MCF 10A (cell line): ENCODE measurements at places on chromosomes 11 and 22. TPM values are rescaled to one million over a fixed set of nuclear protein-coding genes. Genes with fewer than 3 reads are reported as not detected.

- DNase-seq: no peak
These were observed 116.4 kb downstream of the CACNA1I start for GRCh38 chr22:39686776-39687525.

DNA sequence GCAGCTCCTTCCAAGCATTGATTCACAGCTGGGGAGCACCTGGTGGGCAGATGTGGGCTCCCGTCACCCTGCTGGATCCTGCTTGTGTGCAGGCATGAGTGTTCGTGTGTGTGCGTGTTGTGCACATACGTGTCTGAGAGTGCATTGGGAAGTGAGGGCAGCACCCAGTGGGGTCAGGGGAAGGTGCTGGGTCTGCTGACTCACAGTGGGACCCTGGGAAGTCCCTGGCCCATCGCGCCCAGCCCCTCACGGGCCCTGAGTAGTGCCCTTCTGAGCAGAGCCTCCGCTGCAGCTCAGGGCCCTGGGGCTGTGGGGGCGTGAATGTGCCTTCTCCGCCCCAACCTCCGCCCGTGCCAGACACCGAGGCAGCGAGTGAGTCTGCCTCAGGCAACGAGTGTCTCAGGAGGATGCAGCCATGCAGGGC lies 36.8 kb downstream of the WNT11 start:
- DNase-seq: no peak

DNA sequence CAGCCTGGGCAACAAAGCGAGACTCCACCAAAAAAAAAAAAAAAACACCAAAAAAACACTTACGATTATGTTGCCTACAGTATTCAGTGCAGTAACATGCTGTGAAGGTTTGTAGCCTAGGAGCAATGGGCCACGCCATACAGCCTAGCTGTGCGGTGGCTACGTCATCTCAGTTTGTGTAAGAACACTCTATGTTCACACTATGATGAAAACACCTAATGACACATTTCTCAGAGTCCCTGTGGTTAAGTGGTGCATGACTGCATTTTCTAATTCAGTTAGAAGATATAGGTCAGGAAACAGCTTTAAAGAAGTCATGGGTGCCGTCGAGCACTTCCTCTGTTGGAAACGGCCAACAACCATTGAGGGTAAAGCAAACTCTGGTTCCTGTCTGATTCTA lies 75.7 kb upstream of the ANO1 start:
- peak; percentile 6 for DNase-seq

Gene CHST1
- not detected in 2 replicates for total RNA-seq

- peak; percentile 91 for DNase-seq
These were observed 153.6 kb downstream of the SNX19 start for GRCh38 chr11:130762638-130763037.

DNA sequence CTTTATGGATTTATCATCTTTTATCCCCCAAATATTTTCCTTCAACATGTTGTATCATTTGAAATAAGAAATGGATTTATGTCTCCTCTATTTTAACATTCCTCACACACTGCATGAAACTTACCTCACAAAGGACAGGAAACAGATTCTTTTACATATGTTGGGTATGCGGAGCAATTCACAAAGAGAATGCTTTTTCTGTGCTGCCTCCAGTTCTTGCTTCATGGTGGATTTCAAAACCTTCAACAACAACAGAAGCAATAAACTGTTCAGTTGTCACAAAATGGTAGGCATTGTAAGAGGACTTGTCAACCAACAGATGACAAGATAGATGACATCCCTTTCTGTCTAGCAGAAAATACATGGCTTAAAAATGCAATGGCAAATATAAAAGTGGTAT lies 36.5 kb upstream of the SLC22A24 start:
- DNase-seq: no peak

Gene FGF4
- not detected in 2 replicates for total RNA-seq

Gene SEPTIN3
- 0.21 and 0.29 TPM in 2 replicates for total RNA-seq

Gene ISX
- total RNA-seq: not detected in 2 replicates

DNA sequence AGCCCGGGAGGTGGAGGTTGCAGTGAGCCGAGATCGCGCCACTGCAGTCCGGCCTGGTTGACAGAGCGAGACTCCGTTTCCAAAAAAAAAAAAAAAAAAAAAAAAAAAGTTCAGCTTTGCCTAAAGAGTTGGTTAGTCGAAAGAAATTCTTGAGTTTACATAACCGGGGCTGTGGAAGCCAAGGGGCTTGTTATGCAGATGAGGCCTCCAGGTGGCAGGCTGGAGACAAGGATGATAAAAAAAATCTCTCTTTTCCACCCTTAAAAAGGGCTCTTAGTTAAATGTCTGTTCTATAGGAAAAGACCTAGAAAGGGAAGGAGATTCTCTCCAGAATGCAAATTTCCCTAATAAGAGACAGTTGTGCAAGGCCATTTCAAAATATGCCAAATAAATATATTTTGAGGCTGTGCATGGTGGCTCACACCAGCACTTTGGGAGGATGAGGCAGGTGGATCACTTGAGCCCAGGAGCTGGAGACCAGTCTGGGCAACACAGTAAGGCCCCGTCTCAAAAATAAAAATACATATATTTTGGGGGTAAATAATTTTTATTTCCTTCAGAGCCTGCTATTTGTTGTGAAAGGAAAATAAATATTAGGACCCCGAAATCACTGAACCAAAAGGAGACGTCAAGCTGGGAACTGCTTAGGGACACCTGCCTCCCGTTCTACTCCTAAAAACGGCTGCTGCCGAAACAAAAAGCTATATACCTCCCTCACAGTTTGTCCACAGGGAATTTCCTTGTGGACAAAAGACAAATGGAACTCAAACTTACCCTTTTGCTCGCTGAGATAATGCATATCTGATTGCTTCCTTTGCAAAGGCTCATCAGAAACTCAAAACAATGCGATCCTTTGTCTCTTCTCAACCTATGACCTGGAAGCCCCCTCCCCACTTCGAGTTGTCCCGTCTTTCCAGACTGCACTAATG lies 2.4 kb upstream of the IFITM2 start:
- peak; percentile 74 for DNase-seq

Gene GPR152
- total RNA-seq: not detected in 2 replicates

DNA sequence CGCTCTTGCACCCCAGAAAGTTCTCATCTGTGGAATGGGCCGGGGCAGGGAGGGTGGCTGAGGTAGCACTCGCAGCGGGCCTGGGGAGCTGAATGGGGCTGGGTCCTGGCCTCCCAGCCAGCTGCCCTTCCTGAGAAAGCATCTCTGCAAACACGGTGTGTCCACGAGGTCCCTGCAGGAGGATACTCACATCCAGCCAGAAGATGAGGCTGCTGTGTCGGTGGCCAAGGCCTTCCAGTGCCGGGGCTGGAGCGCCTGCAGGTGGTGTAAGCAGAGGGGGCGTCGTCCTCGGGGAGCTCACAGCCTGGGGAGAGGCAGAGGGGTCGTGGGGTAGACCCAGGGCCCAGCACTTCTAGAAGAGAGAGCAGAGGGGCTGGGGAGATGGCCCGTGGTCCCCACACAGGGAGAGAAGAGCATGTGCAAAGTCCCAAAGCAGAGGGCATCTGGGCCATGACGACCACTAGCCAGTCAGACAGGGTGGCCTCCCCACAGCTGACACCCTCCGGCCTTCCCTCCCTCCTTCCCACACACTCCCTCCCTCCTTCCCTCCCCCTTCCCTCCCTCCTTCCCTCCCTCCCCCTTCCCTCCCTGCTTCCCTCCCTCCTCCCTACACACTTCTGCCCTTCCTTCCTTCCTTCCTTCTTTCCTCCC lies 97.9 kb downstream of the WNT7B start:
- DNase-seq: no peak

- no peak for DNase-seq
These were observed 88.5 kb downstream of the ZBTB16 start for GRCh38 chr11:114148013-114148382.

DNA sequence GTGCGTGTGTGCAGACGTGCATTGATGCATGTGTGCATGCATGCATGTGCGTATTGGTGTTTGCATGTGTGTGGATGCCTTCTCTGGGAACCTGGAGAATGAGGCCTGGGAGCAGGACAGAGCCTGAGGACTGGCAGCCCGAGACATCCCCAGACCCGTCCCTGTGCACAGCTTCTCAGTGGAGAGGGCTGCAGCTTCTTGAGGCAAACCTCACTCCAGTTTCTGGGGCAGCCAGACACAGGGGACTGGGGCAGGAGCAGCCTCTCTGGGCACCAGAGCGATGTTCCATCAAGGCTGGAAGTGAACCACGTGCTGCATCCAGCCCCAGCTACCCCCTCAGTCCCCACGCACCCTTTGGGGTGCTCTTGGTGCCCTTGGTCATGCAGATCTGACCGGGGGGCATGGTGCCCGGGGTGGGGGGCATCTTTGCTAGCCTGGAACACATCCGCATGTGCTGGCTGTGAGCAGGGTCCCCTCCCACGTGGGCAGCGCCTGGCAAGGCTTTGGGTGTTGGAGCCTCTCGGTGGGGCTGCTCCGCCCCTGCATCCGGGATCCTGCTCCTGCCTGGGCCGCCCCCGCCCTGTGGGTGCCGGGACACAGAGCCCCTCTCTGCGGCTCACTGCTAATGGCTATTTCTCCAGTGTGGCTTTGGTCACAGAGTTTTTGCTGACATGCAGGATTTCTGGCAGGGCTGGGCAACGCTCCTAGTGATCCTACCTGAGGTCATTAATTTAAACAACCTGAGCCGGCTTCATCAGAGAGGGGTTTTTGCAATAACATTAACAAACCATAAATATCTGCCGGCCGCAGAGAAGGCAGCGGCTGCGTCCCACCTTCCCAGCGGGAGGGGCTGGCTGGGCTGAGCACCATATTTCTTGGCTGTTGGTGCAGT lies 434.7 kb downstream of the TBC1D22A start:
- no peak for DNase-seq

DNA sequence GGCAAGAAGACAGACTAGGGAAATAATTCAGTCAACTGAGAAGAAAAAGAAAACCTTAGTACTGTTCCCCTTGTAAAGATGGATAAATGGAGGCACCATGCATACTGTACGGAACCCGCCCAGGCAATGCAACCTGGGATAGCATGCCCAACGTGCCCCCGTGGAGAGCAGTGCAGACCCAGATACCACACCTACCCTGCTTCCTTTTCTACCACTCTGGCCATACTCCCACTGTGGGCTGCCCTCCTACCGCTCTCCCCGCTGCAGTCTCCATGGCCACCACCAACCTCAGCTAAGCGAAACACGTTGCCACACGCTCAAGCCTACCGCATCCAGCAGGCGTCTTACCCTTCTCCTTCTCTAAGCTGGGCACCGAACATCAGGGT lies 117.4 kb upstream of the SERPIND1 start:
- no peak for DNase-seq

Gene EMID1
- not detected in 2 replicates for total RNA-seq

- no peak for DNase-seq
These were observed 33.5 kb upstream of the CSNK1E start for GRCh38 chr22:38350444-38351359.

GRCh38 chr11:8224711-8225110 lies 39.0 kb downstream of the LMO1 start:
- DNase-seq: no peak

- peak; percentile 23 for DNase-seq
These were observed 56.6 kb upstream of the FDX1 start for GRCh38 chr11:110373051-110373702.

Gene ASCL3
- not detected in 2 replicates for total RNA-seq

GRCh38 chr11:43222215-43222614 lies 89.6 kb upstream of the API5 start:
- DNase-seq: no peak

Gene CARNS1
- total RNA-seq: 0.07 TPM in 1 of 2 replicates, not detected in the other

Gene DEUP1
- not detected in 2 replicates for total RNA-seq

GRCh38 chr11:76889411-76889975 lies 28.8 kb downstream of the ACER3 start:
- no peak for DNase-seq

Gene NPAS4
- not detected in 2 replicates for total RNA-seq

- DNase-seq: no peak
These were observed 38.9 kb upstream of the CLMP start for GRCh38 chr11:123233975-123234334.

Gene CDPF1
- 6.3 and 9.0 TPM in 2 replicates for total RNA-seq

DNA sequence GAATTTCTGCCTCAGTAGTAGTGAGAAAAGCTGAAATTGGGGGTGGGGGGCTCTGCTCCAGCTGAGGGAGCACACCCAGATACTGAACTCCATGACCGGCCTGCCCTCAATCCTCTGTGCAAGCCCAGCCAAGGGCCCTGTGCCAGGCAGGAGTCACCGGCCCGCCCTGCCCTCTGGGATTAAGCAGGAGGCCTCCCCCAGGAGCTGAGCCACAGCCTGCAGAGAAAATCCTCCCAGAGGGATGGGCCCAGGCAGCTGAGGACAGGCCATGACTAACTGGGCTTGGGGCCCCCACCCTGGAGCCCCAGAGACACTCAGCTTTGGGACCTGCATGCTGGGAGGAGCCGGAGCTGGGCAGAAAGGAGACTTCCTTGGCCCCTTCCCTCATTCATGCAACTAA lies 48.8 kb downstream of the MN1 start:
- peak; percentile 85 for DNase-seq

- DNase-seq: no peak
These were observed 11.4 kb downstream of the SYT12 start for GRCh38 chr11:67034350-67034749.

GRCh38 chr11:88402192-88402715 lies 64.7 kb upstream of the CTSC start:
- peak; percentile 87 for DNase-seq

GRCh38 chr11:64796757-64797541 lies 6.1 kb downstream of the MAP4K2 start:
- no peak for DNase-seq

Gene ABCG4
- not detected in 2 replicates for total RNA-seq

Gene ADM
- 8.7 and 10.6 TPM in 2 replicates for total RNA-seq

GRCh38 chr11:126352934-126353801 lies 2.3 kb upstream of the ST3GAL4 start:
- DNase-seq: peak; percentile 89

DNA sequence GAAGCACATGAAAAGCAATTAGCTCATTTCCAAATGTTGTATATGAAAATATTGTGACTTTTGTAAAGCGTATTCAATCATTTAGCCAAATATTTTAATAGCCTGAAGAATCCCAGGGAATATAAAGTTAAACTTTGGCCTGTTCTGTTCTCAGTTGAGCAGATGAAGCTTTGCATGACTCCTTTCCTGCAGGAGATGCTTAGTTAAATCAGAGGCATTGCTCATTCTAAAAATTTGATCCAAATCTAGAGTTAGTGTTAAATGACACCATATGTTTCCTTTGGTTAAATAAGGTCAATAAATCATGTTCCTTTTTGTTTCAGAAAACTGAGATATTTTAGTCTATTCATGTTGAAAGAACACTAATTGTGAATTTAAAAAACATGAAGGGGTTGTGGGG lies 51.2 kb upstream of the BIRC3 start:
- DNase-seq: no peak

Gene RFPL3
- not detected in 2 replicates for total RNA-seq

Gene TIMM10B
- 36.2 and 42.1 TPM in 2 replicates for total RNA-seq

- no peak for DNase-seq
These were observed 347.8 kb upstream of the PLET1 start for GRCh38 chr11:112608509-112608908.

- no peak for DNase-seq
These were observed 667 bp downstream of the DGCR6L start for GRCh38 chr22:20319041-20319744.

GRCh38 chr11:47106798-47107411 lies 69.8 kb downstream of the ARFGAP2 start:
- DNase-seq: no peak

DNA sequence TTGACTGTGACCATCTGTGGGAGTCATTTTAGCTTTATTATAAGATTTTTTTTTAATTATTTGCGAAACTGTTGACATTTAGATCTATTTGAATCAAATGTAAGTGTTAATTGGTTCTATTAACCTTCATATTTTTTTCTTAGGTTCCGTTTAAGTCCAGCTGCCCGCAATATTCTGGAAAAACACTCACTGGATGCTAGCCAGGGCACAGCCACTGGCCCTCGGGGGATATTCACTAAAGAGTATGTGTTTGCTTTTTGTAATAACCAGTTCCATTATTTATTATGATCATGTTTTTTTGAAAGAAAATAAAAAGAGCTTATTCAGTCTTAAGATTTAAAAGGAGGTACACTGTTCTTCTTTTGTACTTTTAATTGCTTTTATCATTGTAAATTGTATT lies 43.9 kb downstream of the PDHX start:
- DNase-seq: peak; percentile 7

Gene FGF19
- total RNA-seq: not detected in 2 replicates
